ENCODE measurements at places on chromosomes 6 and 20.

- DNase-seq: no peak
Observed at GRCh38 chr20:34468951-34469350, 47.3 kb upstream of the DYNLRB1 start.

- DNase-seq: no peak
Observed at GRCh38 chr20:53527196-53527595, 66.4 kb downstream of the ZNF217 start.

DNA sequence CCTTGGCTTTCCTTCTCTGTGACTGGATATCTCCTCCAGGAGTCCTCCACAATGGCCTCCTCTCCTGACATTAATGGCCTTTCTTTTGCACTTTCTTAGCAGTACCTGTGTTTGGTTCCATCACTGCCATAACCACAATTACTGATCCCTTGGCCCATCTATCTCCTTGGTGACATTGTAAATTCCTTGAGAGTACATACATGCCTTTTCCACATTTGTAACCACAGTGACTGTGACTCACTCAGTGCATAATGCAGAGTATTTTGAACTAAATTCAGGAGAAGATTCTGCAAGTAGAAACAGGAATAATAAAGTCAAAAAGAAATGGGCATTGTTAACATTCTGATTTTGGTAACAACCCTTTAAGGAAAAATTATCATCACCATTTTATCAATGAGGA lies 197.2 kb upstream of the SOX4 start:
- DNase-seq: no peak

DNA sequence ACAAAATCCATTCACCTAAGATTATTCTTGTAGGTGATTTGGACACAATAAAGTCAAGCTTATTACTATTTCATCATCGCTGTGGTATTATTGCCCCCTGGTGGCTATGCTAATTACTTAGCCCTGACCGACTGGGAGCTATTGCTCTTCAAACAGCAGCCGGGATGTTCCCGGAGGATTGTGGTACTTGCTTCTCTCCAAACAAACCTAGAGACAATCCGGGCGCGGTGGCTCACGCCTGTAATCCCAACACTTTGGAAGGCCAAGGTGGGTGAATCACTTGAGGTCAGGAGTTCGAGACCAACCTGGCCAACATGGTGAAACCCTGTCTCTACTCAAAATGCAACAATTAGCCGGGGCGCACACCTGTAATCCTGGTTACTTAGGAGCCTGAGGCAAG lies 15.4 kb upstream of the STMND1 start:
- peak; percentile 6 for DNase-seq

- peak; percentile 26 for DNase-seq
Observed at GRCh38 chr6:143060806-143061596, at the start of gene AIG1. Gene AIG1, plus strand, starts transcription at chr6:143060889. Its CDS starts 37 bp downstream, at chr6:143060926.

GRCh38 chr6:24566020-24566767 lies 71.4 kb downstream of the ALDH5A1 start:
- no peak for DNase-seq

DNA sequence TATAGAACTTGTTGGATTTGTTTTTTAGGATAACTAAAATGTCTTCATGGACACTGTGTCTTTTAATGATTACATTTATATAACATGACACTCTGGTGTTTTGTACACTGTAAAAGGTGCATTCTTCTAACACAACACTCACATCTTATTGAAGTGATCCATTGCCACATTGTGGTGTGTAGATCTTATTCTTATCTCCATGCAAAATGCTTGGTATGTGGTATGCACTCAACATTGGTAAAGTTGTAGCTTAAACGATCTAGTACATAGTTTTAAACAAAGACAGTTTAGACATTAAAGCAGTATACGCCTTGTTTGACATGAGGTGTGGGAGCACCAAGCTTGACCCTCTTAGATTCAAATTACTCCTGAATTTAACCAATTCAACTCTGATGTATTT lies 84.7 kb downstream of the SASH1 start:
- DNase-seq: no peak

- DNase-seq: no peak
Observed at GRCh38 chr6:84033523-84034451, at the start of gene MRAP2. Gene MRAP2, plus strand, starts transcription at chr6:84033772. Its CDS starts 21,547 bp downstream, at chr6:84055319.

- DNase-seq: no peak
Observed at GRCh38 chr20:52268184-52268749, 76.7 kb upstream of the ZFP64 start.

DNA sequence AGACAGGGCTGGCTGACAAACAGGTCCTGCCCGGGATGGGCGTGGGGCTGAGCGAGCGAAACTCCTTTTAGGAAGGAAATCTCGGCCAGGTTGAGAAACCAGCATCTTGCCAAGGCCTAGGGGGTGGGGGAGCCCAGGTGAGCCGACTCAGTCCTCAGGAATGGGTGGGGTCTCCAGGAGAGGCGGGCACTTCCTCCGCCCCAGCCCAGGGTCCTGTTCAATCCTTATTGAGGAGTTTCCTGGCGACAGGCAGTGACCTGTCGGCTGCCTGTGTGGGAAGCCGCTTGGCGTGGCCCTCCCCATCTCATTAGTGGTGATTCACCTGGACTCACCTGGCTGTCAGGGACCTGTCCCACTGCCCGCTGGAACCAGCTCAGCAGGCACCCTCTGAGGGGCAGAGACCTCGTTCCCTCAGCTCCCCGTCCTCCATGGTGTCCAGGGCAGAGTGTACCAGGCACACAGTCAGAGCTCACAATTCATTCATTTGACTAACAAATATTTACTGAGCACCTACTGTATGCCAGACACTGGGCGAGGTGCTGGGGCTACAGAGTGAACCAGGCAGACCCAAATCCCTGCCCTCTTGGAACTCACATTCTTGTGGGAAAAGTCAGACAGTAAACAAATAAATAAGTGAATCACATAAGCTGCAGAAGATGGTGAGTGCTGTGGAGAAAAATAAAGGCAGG lies 51.1 kb downstream of the FGD2 start:
- no peak for DNase-seq

- no peak for DNase-seq
Observed at GRCh38 chr20:14838663-14839628, 501.5 kb upstream of the FLRT3 start.

GRCh38 chr6:170081556-170081955 lies 209.3 kb downstream of the DLL1 start:
- DNase-seq: no peak

DNA sequence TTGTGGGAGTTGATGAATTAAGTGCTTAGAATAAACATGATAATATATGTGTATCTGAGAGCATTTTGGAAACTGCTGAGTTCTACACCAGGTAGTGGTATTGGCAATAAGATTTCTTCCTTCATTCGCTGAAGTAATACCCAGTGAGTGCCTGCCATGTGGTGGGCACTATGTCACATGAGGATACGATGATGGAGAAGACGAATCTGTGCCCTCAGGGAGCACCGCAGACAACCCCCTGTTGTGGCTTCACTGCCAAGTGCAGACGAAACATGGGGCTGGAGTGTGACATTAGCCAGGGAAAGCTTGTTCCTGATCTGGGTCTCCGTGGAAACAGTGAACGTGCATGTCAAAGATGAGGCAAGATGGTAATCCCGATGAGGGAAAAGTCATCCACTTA lies 7.9 kb downstream of the ZNF76 start:
- DNase-seq: no peak
